ENCODE measurements at places on chromosomes 3 and 15.
A peak's percentile ranks its signal among the peaks of the same experiment; 100 is the strongest.

GRCh38 chr3:162468791-162469190 is 972.2 kb downstream of the OTOL1 start:
- no peak for DNase-seq

DNA sequence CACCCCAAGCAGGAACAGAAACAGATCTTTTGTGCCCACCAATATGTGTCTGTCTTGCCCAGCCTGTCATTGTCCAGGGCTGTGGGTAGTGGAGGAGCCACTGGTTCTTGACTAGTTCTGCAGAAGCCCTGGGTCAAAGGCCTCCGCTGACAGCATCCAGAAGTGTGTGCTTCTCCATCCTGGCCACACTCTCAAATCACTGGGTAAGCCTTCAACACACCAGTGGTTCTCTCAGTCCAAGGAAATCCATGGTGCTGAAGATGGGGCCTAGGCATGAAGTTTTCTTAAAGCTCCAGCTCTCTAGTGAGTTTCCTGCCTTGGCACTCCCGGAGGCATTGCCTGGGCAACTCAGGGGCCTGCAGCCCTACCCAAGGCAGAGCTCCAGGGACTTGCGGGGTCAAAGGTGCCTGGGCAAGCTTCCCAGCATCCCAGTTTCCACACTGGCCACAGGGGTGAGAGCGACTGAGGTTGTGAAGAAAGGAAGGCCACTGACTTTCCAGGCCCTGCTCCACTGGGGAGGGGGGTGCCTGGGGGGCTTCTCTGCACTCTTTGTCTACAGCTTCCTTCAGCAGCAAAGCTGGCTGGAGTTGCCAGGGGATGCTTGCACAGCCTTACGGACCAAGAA is 37.9 kb upstream of the RPL32 start:
- no peak for DNase-seq

DNA sequence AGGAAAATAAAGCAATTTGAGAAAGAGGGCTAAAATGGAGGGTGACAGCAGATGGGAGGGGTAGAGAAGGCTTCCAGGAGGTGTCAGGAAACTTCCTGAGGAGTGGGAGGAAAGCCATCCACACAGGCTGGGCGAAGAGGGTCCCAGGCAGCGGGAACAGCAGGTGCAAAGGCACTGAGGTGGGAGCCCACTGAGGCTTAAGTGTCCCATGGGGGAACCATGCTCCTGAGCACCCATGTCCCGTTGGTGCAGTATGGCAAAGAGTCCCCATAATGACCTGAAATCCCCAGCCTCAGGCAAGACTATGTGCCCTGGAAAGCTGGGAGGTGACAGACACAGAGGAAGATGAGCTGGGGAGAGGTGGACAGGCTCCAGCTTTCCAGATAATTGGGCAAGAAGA is 30.0 kb downstream of the CFAP100 start:
- no peak for DNase-seq

DNA sequence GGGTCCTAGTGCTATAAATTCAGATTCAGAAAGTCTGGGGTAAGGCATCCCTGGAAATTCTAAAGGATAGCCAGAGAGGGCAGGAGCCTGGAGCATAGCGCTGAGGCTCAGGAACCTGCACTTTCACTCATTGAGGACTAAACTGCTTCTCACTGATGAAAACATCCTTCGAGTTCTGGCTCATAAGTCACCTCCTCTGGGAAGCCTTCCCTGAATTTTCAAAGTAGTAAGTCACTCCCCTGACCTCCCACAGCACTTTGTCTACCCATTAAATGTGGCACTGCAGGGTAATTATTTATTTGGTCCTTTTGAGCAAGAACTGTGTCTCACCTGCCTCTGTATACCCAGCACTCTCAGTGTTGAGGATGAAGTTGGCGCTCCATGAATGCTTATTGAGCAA is 30.9 kb downstream of the HRH1 start:
- DNase-seq: no peak

- DNase-seq: no peak
Measured at GRCh38 chr15:93515256-93516051, 426.4 kb upstream of the RGMA start.

DNA sequence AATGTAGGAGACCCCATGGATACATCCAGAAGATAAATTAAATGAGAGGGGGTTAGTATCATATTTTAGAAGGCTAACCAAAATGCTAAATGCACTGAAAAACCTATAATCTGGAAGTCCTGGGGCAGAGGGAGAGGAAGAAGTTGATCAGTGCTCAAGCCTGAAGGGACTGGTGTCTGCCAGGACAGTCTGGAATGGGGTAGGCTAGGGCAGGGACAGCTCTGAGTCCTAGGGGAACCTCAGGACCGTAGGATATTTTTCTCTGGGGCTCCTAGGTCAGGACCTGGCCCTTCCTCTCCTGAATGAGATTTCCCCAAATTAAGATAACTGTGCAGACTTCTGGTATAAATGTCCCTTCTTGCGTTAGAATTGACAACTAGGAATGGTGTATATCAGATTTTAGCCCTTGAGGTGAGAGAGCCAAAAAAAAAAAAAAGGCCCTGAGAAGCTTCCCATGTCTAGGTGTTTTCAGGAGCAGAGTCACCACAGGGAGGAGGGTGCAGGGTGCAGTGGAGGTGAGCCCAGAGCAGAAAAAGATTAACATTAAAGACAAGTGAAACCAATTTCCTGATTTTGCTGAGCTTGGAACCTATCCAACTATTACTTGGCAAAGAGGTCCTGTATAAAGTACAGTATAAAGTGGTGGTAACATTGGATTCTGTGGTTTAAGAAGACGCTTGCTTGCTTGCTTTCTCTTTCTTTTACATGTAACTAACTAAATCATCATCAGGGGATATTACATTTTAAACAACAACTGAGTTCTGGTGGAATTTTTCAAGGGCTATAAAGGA is 63.5 kb downstream of the HACD2 start:
- no peak for DNase-seq

DNA sequence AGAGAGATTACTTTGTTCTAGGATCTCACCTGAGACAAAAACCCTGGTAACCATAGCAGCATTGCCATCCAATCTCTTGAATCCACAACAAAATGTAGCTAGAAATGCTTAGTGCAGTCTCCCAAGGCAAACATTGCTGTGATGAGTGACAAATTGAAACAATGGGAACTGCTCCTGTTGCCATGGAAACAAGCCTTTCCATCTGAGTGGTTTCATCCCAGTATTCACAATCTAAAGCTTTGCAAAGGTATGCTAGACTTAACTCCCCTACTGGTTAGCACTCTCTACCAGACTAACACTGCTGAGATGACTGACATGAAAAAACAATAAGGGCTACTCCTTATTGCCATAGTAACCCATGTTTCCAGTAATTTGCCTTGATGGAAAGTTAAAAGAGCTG is 172.6 kb upstream of the CNTN3 start:
- no peak for DNase-seq

GRCh38 chr3:187318819-187319616 is 27.5 kb upstream of the MASP1 start:
- peak; percentile 48 for DNase-seq

GRCh38 chr3:25897019-25897418 is 107.1 kb downstream of the OXSM start:
- no peak for DNase-seq

GRCh38 chr3:98807561-98807960 is 44.4 kb downstream of the ST3GAL6 start:
- no peak for DNase-seq

DNA sequence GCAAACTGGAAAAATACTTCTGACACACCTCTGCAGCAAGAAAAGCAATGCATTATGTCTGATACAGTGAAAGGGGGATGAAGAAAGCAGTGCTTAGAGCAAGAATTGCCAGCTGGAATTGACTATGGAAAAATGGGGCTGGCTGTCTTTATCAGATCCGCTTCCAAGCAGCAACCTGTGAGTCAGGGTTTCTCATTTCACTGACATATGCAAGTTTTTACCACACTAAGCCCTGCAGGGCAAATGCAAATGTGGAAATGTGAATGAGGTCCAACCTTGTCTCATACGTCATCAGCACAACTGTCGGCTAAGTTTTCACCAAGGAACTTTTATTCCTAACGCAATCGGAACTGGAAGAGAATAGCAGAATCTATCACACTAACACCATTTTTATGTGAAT is 172.5 kb upstream of the GADL1 start:
- no peak for DNase-seq

- no peak for DNase-seq
Measured at GRCh38 chr3:56003129-56003528, 465.1 kb downstream of the ERC2 start.

DNA sequence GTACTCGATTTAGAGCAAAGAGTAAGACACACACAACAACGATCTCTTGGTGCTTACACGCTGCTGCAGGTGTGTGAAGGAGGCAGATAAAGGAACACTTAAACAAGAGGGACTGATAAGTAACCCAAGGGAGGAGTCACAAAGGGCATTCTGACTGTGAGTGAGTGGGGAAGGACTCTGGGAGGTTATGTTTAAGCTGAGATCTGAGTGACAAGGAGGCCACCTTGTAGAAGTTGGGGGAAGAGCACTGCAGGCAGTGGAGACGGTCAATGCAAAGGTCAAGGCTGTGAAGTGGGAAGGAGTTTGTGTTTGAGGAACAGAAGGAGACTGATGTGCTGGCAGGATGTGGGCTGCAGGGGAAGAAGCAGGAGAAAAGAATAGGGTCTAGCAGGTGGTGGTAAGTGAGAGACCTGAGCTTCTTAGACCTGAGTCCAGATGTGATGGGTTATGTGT is 63.1 kb downstream of the LPP start:
- no peak for DNase-seq

- DNase-seq: peak; percentile 27
Measured at GRCh38 chr3:71582612-71583565, 639 bp downstream of the FOXP1 start.

DNA sequence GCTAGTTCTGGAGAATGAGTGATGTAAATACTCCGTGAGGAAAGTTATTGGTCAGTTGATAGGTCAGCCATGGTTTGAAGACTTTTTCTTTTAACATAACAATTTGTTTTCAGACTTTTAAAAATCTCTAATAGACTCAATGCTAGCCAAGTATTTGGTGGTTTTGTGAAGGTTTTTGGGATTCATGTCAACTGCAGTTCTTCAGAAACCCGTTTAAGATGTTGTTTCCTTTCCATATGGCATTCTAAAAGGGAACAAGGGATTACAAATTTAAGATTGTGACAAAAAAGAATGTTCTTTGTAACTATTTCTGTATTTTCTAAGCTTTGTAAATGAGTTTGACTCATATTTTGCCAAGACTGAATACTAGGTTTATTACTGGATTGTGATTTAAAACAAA is 281.7 kb upstream of the COL8A1 start:
- DNase-seq: no peak
